ENCODE measurements at places on chromosomes 7 and 10.
A peak's percentile ranks its signal among the peaks of the same experiment; 100 is the strongest.

GRCh38 chr7:22730921-22731654, 4.1 kb downstream of the IL6 start:
- no peak for DNase-seq

DNA sequence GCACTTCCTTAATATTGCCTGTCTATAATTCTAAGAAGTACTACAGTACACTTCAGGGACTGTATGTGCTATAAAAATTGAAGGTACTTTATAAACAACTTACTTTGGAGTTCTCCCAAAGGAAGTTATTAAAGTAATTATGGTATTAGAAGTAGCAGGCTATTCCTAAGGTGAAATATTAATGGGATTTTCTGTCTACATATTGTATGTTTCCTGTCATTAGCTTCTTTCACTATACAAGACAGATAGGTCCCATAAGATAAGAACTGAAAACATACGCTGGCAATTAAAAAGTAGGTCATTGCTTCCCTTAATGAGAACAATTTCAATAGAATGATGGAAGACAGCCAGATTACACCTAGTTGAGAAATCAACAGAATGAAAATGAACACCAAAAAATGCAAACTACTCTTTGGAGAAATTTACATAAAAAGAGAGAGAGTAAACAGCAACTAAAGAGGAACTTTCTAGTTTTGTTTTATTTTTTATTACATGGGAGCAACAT, 147.0 kb downstream of the HBP1 start:
- no peak for DNase-seq

GRCh38 chr7:94043299-94043698, 39.1 kb upstream of the BET1 start:
- no peak for DNase-seq

- DNase-seq, result no peak
Measured at GRCh38 chr7:45223728-45224630, 66.4 kb downstream of the RAMP3 start.

DNA sequence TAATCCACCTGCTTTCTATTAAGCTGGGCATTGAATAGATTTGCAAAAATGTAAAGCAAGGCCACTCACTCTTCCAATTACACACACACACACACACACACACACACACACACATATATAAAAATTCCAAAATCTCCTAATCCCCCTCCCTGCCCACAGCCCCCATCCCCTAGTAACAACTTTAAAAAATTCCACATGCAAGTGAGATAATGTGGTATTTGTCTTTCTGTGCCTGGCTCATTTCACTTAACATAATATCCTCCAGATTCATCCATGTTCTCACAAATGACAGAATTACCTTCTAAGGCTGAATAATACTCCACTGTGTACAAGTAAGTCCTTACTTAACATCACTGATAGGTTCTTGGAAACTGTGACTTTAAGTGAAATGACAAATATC, 24.2 kb downstream of the SH2D4B start:
- DNase-seq, result no peak

- DNase-seq, result no peak
Measured at GRCh38 chr7:73774923-73775322, 4.9 kb upstream of the CLDN3 start.

- DNase-seq, result peak; percentile 72
Measured at GRCh38 chr10:13956826-13957225, 370.1 kb downstream of the PRPF18 start.

GRCh38 chr10:68109331-68109730, at the start of gene MYPN:
Gene MYPN, plus strand, starts transcription at chr10:68109488. Its CDS starts 11,951 bp downstream, at chr10:68121439.
- no peak for DNase-seq

DNA sequence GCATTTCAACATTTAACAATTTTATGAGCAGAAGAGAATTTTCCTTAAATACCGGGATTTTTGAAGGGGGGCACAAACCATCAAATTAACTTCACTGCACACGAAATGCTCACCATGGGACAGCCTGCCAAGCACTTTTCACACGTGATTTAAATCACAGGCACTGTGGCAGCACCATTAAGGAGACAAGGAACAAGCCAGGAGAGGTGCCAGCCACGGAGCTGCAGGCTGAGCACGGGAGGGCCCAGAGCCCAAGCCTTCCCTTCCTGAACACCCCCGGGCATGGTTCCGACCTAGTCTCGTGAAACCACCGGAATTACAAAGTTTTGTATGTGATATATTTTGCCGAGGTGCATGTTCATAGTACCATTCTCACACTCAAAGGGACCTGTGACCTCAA, 13.4 kb downstream of the PITRM1 start:
- DNase-seq, result no peak

- DNase-seq, result no peak
Measured at GRCh38 chr10:25493122-25493893, 318.5 kb downstream of the GPR158 start.

DNA sequence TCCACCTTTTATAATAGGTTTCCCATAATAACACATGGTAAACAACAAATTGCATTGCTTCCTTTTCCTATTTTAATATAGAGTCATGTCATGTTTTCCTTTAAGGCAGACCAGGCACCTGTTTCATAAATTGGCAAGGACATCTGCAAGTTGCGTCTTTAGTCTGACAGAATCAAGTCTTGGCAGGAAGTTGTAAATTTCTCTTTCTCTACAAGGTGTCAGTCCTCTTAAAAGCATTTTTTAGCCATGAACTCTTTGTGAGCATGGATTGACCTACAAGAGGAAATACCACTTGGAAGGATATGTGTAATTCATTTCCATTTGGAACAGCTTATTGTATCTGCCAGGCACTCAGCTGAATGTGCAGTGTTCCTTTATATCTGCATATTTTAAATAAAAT, 176.8 kb downstream of the PRKG1 start:
- DNase-seq, result no peak

DNA sequence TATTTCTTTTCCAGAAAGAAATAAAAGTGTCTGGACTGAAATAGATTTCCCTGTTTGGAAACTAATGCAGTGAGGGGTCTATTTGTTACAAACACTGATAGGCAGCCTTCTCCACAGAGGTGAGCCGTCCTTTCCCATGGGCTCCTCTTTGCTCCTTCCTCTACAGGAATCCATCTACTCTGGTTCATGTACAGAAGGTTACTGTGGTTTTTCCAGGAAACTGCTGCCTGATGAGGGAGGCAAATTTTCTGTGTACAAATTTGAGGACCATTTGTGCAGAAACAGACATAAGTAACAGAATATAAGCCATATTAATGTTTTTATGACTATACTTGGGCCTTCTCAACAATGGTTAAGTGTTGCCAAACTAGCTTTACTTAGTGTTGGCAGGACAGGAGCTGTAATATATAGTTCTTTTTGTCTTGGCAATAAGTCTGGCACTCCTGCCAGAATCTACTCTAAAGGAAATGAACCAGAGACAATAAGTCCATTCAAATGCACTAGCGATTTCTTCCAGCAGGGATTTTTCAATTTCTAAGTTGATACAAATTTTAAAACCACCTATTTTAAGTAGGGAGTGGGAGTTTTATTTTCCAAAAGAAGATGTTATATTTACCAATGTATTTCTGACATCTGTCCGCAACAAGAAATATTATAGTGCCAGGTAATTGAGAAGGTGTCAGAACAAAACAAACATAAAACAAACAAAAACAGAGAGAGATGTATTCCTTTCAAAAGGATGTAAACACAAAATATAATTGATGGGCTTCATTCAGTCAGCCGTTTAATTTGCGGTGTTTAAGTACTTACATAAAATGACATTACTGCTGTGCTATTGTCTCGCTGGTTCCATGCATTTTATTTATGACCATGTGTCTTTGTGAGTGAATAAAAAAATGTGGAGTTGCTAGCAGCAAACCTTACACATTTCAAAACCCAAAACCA, 91.0 kb upstream of the NFE2L3 start:
- DNase-seq, result peak; percentile 33

Data from left hindlimb (tissue), 1 donor.